Naive B cell (primary cell): ENCODE measurements at places on chromosomes 2 and 18.
A peak's percentile ranks its signal among the peaks of the same experiment; 100 is the strongest.

- peak; percentile 57 for DNase-seq
Measured at GRCh38 chr18:2641638-2642037, 13.9 kb upstream of the SMCHD1 start.

DNA sequence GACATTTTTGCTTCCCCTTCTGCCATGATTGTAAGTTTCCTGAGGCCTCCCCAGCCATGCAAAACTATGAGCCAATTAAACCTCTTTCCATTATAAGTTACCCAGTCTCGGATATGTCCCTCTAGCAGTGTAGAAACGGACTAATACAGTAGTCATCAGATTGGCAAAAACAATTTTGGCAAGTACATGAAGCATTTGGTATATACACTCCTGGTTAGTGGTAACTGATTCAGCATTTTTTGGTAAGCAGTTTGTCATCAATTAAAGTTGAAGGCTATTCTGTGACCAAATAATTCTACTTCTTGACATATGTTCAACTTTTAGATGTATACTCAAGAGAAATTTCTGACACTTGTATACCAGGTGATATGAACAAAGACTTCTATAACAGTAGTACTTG lies 190.5 kb upstream of the STON1 start:
- no peak for DNase-seq

DNA sequence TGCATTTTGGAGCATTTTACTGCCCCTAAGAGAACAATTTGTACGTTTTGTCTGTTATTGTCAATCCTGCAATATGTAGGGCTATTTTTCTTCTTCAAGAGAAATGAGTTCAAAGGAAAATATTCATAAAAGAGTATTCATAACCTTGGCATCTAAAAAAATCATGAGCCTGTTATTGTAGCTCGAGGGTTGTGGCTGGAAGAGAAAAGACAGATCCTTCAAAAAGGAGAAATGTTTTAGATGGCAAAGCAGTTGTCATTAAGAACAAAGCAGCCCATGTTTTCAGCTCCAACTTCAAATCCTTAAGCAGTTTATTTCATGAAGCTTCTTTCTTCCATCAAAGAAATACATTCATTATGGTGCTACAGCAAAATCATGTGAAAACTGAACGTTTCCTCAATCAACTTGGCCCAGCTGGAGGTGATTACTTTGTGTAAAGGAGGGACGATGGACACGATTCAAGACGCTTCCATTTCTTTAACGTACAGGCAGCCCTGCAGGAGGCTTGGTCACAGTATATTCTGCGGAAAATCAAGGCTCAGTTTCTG lies 31.4 kb downstream of the QPCT start:
- no peak for DNase-seq

DNA sequence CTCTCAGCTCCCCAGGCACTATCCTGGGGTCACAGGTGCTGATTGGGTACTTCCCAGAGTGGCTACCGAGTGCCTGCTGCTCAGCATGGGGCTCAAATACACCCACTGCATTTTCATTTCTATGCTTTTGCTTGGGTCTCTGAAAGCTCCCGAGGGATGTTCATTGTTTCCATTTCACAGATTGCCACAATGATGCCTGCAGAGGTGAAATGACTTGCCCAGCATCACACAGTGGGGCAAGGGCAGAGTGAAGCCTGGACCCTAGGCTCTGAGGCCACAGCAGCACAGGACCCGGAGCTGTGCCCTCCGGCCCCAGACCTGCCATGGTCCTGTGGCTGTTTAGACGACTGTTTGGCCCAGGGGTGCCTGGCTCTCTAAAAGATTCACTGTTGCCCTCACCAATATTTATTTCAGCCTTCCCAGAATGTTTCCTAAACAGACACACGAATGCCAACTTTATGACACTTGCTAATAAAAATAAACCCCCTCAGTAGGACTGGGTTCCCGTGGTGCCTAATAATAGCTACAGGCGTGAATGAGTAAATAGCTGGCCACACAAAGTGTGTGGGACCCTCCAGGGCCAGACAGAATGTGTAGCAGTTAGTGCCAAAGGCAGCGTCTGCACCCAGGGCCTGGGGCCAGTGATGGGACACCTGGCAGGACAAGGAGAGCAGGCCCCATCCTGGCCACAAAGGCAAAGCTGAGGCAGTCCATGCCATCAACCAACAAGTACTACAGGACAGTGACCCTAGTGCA lies 11.5 kb upstream of the ST8SIA5 start:
- DNase-seq: no peak

GRCh38 chr2:217631115-217631514 lies 371.7 kb downstream of the TNS1 start:
- no peak for DNase-seq

GRCh38 chr2:217279140-217279539 lies 419.3 kb upstream of the TNP1 start:
- DNase-seq: no peak

GRCh38 chr2:178306352-178307073 lies 112.2 kb downstream of the OSBPL6 start:
- DNase-seq: no peak
